Hippocampal formation (tissue), 2 donors: ENCODE measurements at places on chromosomes 5 and 9.

- DNase-seq = no peak
Observed at GRCh38 chr5:175621971-175622370, 35.9 kb upstream of the HRH2 start.

DNA sequence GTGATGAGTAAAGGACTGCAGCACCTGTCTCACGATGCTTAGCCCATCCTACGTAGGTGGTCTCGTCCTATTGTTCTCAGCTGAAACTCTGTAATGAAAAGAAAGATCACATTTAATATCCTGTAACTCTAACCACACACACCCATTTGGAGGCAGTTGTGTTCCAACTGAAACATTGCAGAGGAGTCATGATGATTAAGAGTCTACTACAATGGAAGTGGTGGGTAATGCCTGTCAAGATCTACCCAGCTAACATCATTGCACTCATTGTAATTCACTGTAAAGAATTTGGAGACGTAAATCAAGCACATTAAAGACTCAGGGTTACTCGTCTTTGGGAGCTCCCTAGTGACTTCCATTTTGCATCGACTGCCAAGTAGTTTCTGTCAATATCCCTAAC, 106.0 kb upstream of the PTPN3 start:
- DNase-seq = no peak

DNA sequence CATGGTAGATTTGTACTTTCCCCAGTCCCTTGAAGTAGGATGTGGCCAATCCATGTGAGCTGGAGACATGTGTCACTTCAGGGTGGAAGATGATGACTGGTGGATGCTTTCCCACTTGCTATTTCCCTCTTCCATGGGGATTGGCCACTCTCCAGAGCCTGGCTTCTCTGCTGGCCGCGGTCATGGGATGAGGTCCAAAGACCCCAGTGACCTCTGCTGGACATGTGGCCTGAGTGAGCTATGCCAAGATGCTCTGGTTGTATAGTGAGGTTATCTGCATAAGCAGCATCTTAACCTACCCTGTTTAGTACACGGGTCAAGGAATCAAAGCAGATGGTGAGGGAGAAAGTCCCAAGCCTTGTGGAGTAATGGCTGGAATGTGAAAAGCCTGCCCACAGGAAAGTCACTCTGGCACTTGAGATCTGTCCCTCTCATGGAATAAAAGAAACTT, 47.1 kb downstream of the SH3PXD2B start:
- DNase-seq = no peak

GRCh38 chr5:139862803-139863202, 67.2 kb downstream of the PSD2 start:
- no peak for DNase-seq

DNA sequence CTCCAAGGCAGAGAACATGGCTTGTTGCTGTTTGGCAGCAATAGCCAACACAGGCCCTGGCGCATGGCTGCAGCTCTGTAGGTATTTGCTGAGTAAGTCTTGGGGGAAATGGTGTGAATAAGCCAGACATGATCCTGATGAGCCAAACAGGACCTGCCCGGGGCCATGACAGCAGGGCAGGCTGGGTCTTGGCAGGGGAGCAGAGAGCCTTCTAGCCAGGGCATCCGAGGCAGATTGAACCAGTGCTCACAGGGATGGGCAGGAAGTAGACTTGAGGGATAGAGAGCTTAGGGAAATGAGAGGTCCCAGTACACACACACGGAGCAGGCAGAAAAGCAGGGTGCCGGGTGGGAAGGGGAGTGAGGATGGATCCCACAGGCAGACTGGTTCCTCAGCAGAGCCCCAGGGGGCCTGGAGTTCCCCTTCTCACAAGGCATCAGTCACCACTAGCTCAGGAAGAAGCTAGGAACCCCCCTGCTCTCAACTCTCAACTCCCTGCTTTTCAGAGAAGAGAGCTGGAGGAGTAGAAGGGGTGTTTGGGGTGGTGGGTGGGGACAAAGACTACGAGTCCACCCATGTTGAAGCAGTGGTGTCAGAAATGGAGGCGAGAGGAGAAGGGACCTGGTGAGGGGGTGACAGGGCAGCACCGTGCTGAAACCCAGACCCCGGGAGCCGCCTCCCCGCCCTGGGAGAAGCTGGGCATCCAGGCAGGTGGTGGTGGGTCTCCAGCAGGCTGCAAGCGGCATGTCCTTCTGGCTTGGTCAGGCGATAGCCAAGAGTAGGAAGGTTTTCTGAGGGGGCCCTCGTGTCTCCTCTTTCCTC, 111.1 kb downstream of the RGS3 start:
- no peak for DNase-seq

- no peak for DNase-seq
Observed at GRCh38 chr5:43567967-43568366, 11.1 kb upstream of the PAIP1 start.

DNA sequence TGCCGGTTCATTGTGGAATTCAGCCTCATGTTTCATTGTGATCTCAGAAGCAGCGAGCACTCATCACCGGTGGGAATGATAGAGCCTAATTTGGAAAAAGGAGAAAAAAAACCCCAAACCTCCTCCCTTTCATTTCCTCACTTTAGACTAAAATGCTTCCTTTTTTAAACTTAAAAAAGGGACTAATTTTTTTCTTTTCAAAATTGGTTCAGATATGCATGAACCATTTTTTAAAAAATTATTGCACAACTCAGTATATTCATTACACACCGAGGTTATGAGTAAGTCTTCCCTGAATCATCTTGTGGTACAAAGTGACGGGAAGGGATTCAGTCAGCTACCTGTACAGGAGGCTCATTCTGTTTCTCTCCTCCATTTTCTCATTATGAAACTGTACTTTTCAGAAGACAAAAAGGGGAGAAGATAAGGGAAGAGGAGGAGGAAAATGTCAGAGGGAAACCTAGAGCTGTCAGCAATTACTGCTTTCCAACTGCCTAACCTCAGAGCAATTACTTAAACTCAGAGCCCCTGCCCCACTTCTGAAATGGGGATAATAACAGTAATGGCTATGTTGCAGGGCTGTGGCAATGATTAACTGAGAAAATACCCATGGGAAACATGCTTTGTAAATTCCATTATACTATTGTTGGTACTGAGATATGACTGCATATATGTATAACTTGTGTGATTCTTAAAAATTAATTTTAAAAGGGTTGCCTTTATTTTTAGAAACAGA, 24.0 kb downstream of the GALNT10 start:
- DNase-seq = no peak

DNA sequence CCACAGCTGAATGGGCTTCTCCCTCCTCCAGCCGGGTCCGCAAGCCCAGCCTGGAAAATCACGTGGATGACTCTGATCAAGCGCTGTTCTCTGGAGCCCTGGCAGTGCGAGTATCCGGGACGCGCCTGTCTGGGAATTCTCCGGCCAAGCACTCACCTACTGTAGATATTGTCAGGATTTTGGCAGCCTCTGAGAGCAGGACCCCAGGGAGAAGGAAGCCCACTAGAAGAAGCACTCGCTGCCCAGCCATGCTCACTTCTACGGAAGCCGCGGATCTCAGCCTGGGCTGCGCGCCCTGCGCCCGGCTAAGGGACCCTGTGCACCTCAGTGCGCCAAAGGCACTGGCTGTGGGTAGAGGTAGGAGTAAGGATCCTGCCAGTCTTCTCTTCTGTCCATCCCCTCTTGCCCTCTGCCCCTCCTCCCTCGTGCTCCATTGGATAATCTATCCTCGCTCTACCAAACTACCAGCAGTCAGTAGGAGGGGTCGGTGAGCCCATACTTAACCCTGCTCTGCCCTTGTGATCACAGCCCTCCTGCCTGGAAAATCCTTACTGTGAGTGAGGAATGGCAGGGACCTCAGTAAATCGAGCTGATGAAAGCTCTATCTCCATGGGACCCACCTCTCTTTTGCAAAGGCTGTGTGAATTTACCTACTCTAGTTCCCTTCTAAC, at the start of gene UGT3A2:
UGT3A2 (minus strand) TSS at position 343 of the 671 bp plus-strand sequence; CDS start at position 250, 93 bp downstream.
- DNase-seq = no peak

- no peak for DNase-seq
Observed at GRCh38 chr5:141431286-141431685, 979 bp downstream of the PCDHGA12 start.

DNA sequence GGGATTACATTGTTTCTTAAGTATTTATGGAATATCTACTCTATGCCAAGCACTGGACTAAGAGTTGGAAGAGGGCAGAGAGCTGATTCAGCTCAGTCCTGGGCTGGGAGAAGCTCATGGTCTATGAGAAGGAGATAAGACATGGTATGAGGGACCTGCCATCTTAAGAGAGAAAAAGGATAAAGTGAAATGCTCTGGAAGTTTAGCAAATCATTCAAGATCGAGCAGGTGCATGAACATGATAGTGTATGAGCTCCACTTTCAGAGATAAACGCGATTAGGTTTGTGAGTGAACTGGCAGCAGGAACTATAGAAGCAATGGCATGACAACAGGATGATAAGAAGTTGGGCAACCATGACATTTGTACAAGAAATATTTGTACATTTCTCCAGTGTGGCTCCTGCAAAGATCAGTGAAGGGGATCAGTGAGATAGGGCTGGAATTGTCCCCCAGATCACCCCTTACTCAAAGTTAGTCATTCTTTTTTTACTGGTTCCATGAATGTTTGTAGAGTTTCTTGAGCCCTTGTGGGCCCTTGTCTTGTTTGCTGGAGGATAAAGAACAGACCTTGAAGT, 26.6 kb upstream of the CCDC180 start:
- DNase-seq = no peak

- DNase-seq = peak; percentile 33
Observed at GRCh38 chr9:110217656-110218099, 9.7 kb upstream of the C9orf152 start.

DNA sequence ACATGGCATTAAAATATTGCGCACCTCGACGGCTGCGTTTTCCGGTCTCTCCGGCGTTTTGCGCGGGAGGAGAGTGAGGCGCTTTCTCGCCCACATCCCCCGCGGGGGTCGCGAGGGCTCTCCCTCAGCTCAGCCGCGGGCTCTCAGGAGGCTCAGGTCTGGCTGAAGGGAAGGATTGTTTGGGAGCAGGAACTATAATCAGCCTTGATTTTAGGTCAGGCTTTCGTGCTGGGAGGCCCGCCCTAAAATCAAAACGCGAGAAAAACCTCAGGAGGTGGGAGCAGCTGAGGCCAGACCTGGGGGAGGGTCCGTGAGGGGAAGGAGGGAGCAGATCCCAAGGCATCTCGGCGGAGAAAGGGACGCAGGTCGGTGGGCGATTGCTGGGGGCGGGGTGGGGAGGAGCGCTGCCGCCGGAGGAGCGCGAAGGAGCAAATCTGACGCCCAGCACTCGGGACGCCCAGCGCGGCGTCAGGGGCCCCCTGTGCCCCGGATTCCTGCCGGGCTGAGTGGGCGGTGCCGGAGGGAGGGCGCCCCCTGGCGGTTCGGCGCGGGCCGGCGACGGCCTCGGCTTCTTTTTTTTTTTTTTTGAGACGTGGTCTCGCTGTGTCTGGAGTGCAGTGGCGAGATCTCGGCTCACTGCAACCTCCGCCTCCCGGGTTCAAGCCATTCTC, 18.7 kb upstream of the RNF130 start:
- DNase-seq = peak; percentile 50

DNA sequence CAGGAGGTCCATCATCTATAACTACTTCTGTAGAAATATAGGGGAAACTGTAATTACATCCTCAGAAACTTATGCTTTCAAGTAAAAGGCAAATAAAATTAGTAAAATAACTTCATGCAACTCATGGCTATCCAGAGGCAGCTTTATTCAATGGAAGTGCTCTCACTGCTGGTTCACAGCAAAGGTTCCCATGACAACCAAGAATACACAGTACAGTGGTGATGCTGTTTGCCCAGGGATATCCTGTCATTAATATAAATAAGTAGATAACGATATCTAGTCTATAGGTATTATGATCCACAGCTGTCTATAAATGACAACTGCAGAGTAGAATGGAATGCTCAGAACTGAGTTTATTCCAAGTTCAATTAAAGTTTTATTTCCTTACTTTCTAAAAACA, 390.3 kb downstream of the PDE4D start:
- no peak for DNase-seq

DNA sequence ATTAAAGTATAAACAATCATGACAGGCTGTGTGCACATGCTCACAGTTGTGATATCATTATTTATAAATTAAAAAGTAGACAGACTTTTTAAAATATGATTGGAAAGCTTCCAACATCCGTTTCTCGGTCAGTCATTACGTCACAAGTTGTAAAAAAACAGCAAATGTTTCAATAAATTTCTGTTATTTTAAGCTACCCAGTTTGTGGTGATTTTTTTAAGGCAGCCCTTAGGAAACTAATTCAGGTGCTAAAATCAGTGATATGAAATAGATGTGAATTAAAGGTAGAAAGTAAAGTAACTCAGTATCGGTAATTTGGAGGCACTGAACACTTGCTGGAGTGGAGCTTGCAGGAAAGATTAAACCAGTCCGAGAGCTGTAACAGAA, 1.2 kb downstream of the CCNH start:
- DNase-seq = no peak

GRCh38 chr5:5979377-5979760, 399.0 kb downstream of the MED10 start:
- DNase-seq = no peak

GRCh38 chr5:79517601-79518000, 3.7 kb upstream of the HOMER1 start:
- no peak for DNase-seq

- DNase-seq = peak; percentile 68
Observed at GRCh38 chr9:37449862-37450632, 15.2 kb downstream of the ZBTB5 start.

DNA sequence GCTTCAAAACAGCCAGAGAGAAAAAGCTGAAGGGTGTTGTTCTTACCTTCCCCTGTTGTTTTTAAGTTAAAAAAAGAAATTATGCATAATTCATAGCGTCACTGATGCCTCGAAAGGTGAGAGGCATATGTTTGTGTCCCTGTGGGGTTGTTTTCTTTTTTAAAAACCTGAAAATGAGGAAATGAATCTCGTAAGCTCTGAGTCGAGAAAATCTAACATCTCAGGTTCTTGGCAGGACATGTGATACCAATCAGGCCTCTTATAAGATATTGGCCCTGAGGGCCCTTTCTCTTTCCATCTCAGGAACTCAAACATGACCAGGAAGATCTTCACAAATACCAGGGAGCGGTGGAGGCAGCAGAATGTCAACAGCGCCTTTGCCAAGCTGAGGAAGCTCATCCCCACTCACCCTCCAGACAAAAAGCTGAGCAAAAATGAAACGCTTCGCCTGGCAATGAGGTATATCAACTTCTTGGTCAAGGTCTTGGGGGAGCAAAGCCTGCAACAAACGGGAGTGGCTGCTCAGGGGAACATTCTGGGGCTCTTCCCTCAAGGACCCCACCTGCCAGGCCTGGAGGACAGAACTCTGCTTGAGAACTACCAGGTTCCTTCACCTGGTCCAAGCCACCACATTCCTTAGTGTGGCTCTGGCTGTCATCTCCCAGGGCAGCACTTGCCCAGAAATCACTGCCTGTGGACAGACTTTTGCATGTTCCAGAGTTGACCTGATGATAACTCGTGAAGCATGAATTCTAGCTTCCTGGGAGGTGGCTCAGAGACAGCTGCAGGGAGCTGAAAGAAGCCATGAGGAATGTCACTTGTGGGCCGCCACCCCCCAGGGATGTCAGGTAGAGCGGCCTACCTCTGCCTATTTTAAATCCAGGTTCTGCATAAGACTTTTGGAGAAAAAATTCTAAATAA, at the start of gene TAL2:
TAL2 (plus strand) TSS at position 274 of the 921 bp plus-strand sequence; CDS start at position 314, 40 bp downstream.
- no peak for DNase-seq
